ENCODE measurements at places on chromosomes 4 and X. TPM values are rescaled to one million over a fixed set of nuclear protein-coding genes. Genes with fewer than 3 reads are reported as not detected.

The SPIN3 gene
- 6.6 TPM for total RNA-seq

The WNK3 gene
- 0.61 TPM for total RNA-seq

The GDPD2 gene
- total RNA-seq = 23.5 TPM

The CCSER1 gene
- total RNA-seq = 14.4 TPM

The SLC39A8 gene
- total RNA-seq = 59.2 TPM

- DNase-seq = no peak
These were observed 94.3 kb downstream of the AREG start for GRCh38 chr4:74539044-74539790.

DNA sequence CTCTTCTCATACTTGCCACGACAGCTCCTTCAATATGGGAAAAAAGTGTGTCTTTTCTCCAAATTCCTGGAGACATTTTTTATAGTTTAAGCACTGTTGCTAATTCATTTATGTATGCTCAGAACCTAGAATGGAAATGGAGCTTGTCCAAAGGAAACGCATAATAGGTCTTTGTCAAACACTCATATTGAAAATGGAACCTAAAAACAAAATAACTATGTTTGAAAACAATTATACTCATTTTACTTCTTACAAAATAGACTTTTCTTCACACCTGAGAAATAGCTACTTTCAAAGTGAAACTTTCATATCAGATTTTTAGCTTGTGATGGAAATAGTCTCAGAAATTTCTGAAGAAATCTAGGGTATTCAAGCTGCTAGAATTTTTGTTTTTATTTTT lies 529.7 kb upstream of the BOD1L1 start:
- DNase-seq = no peak

GRCh38 chrX:153671589-153672530 lies 1.8 kb downstream of the PNCK start:
- no peak for DNase-seq

All from left colon (tissue), 2 donors.